ENCODE measurements at places on chromosomes 13 and 19.

DNA sequence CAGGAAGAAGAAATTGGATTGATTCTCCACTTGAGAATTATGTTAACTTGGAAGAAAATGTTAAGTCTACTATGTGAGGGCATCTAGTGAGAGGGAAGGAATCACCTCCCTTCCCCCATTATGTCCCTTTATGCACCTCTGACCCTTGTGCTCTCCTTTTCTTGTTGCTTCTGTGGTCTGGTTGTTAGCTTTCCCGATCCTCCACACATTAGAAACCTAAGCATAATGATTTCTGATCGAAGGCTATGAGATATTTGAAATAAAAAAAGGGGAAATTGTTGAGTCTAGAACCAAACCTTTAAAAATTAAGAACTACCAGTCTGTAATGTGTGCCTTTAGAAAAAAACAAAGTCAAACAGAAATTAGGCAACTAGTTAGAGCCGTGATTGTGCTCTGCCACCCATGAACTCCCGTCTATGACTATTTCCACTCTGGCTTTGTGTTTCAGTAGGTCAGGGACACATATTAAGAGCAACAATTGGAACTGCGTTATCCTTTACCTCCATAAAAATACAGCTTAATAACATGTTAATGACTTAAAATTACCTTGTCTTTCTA lies 463 bp upstream of the GPC6 start:
- DNase-seq = no peak

- DNase-seq = no peak
Measured at GRCh38 chr19:39137131-39137530, 11.5 kb downstream of the PAK4 start.

DNA sequence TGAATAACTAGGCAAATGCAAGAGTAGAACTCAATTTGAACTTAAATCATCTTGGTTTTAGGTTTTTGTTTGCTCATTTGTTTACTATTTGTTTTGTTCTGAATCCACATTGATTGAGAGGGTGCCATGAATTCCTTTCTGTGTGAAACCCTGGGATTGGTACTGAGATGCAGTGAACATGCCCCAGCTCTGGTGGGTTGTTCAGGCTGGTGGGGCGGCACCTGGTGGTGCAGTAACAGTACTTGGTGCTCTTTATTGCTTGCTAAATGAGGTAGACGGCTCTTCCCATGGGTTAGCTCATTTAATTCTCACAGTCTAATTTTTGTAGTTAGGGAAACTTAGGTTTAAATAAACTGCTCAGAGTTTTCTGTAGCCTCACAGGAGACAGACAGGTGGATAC lies 48.4 kb downstream of the WASF3 start:
- DNase-seq = no peak

DNA sequence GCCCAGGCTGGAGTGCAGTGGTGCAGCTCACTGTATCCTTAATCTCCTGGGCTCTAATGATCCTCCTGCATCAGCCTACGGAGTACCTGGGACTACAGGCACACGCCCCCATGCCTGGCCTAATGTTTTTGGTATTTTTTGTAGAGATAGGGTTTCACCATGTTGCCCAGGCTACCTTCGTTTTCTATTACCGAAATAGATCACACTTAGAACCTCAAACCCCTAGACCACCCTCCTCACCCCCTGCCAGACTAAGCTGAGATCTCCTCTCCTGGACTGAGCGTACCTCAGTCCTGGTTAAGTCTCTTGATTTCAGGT lies 391 bp downstream of the KLF1 start:
- no peak for DNase-seq

DNA sequence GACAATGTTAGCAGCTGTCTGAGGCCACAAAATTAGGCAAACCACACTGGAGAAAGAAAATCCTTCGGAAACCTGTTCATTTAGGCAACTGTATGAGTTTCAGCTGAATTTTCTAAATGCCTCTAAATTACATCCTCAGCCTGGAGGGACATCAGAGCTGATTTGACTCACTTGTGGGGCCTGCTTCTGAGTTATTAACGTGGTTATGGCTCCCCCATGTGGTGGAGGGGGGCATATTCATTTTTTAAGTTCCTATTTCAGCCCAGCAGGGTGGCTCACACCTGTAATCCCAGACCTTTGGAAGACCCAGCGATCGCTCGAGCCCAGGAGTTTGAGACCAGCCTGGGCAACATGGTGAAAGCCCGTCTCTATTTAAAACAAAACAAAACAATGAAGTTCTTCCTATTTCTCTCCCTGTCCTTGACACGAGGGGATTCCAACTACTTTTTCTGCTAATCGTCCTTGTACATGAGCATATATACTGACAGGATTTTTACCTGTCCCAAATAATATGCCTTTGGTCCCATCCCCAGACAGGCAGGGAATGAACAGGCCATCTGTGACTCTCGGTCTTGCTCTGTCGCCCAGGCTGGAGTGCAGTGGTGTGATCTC lies 31.5 kb upstream of the HIF3A start:
- peak; percentile 39 for DNase-seq

- no peak for DNase-seq
Measured at GRCh38 chr13:53254500-53254899, 225.9 kb downstream of the OLFM4 start.

- DNase-seq = no peak
Measured at GRCh38 chr13:80469853-80470381, 129.0 kb upstream of the SPRY2 start.

- DNase-seq = no peak
Measured at GRCh38 chr13:46179969-46180763, 1.8 kb downstream of the LCP1 start.

DNA sequence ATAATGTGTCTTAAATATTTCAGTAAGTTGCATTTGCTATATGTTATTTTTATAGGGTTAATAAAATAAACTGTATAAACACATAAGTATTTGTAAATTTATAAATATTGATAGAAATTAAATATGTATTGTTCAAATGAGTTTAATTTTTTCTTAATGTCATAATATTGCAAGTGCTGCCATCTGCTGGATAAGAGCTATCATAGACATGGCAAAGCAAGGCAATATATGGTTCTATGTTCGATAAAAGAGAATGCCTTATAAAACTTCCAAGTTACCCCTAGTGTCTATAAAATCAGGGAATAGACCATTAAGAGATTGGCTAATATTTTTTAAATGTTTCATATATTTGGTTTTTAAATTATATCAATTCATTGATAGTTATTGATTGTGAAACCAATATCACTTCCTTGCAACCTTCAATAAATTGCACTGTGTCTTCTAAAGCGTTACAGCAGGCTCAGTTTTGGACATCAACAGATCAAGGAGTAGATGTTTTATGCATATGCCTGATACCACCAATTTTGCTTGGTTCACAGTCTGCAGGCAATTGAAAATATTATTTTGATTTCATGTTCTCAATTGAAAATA lies 29.0 kb upstream of the SLITRK6 start:
- DNase-seq = no peak

DNA sequence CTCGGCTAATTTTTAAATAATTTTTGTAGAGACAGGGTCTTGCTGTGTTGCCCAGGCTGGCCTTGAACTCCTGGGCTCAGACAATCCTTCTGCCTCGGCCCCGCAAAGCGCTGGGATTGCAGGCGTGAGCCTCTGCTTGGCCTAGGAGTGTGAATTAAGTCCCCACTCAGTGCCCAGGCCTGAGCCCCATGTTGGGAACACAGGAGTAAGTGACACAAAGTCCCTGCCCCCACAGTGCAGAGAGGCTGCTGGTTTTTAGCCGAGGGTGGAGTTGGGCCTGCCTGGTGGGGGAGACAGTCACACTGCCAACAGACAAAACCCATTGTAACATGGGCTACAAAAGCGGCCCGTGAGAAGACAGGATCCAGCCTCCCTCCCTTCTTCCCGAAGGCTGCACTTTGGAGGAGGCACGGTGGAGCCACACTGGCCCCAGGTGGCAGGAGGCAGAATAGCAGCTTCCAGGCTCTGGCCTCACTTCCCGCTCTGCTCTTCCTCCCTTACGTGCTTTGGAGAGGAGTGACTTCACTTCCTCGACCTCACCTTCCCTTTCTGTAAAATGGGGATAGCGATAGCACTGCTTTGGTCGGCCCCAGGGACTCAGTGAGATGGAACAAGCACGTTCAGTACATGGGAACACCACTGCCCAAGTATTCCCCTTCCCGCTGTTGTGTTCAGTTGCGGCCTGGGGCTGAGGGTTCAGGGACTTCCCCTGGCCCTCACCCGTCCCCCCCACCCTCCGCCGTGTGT lies 15.2 kb upstream of the EHD2 start:
- DNase-seq = peak; percentile 41

- no peak for DNase-seq
Measured at GRCh38 chr13:108005231-108005630, 210.1 kb downstream of the LIG4 start.

GRCh38 chr13:62040806-62041205 lies 625.2 kb upstream of the PCDH20 start:
- no peak for DNase-seq

GRCh38 chr19:11194173-11194572 lies 3.2 kb downstream of the KANK2 start:
- no peak for DNase-seq

DNA sequence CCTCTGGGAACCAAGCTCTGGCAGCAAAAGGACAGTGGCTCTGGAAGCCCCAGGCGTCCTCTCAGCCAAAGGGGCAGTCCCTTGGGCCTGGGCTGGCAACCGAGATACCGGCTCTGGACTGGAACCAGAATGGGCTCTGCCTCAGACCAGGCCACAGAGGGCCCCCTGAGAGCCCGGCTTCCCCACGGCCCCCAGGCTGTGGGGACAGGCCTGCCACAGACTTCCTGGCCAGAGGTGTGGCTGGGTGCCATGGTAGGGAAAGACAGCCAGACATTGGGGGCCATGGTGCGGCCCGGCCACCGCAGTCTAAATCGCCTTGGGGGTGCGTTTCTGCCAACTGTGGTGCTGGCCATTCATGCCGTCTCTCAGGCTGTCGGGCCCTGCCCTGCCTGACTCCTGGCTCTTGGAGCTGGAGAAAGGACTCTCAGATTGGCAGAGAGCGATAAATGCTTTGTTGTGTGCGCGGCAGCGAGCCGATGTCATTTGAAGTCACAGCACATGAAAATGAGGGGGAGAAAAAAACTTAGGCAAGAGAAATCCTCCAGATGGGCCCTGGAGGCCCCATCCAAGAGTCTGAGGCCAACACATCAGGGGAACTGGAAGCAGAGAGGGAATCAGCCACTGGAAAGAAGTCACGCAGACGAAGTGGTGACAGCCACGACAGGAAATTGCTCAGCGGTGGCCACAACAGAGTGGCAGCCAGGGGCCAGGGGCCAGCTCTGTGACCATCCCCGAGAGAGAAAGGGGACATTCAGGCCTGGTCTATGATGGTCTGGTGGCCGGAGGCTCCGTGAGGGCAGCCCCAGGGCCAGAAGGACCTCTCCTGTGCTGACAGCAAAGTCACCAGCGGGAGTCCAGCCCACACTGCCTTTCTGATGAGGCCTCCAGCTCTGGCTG lies 26.5 kb downstream of the SH3GL1 start:
- DNase-seq = no peak

DNA sequence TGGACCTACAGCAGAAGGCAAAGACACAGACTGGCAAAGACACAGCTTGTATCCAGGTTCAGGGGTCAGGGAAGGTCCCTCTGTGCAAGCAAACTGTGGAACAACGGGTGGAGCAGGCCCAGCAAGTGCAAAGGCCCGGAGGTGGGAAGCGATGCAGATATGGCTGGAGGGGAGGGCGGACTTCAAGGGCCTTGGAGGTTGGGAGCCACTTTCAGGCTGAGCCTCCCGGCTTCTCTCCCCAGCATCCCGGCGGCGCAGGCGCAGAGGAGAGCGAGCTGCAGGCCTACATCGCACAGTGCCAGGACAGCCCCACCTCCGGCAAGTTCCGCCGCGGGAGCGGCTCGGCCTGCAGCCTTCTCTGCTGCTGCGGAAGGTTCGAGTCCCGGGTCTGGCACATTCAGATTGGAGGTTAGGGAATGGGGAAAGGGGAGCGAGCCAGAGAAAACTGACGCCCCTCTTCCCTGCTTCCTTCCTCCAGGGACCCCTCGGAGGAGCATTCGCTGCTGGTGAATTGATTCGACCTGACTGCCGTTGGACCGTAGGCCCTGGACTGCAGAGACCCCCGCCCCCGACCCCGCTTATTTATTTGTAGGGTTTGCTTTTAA lies 2.1 kb upstream of the PNPLA6 start:
- no peak for DNase-seq

DNA sequence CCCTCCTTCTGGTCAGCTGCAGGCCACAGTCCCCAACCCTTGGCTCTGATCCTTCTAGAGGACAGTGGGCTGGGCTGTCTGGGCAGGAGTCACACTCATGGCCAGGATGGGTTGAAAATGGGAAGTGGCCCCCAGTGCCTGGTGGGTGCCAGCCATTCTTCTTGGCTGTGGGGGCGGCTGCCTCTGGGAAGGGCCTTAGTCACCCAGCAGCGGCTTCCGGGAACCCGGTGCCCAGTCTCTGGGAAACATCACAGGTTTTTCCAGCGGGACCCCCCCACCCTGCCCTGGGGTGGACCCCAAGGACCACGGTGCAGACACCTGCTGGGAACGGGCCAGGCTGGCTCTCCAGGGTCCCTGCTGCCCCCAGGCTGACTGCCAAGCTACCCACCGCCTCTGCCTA lies 27.3 kb upstream of the SLC7A10 start:
- DNase-seq = no peak

DNA sequence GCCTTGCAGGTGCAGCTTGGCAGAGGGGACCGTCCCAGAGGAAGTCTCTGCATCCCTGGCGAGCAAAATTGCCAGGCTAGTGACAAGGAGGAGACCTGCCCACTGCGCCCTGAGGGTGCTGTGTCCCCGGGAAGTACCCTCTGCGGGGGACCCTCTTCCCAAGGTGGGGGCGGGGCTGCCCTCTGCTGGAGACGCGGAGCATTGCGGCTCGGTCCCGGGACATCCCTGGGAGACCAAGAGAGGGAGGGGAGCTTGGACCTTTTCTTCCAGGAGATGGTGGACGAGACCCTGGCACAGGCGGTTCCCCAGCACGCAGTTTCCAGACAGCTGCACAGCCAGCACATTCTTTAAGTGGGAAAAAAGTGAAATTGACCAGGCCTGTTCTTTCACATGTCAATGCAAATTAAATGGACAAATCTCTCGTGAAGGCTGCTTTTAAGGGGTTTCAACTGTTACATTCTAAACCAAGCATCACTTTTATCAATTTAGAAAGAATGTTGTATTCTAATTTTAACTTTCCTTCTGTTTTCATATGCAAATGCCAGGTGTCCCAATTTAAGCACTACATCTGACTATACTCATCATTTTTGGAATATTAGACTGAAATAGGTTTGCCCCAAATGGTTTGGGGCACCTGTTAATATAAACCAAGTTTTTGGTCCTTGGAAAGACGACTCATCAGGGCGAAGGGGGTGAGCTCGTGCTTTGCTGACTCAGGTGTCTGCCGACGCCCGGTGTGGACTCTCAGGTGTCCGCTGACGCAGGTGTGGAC lies 60.7 kb downstream of the MCF2L start:
- peak; percentile 10 for DNase-seq

GRCh38 chr13:79533781-79534400 lies 52.9 kb downstream of the NDFIP2 start:
- no peak for DNase-seq

GRCh38 chr13:97559981-97560380 lies 126.0 kb downstream of the RAP2A start:
- no peak for DNase-seq

- DNase-seq = no peak
Measured at GRCh38 chr19:12543855-12544254, 7.4 kb downstream of the ZNF564 start.

All from stimulated activated CD4-positive, alpha-beta T cell treated with anti-CD3 and anti-CD28 coated beads, Interleukin-12 subunit alpha, Interleukin-12 subunit beta, amount 100 ng/mL, for 24 hours (primary cell).